ENCODE measurements at places on chromosomes 6 and 20.

GRCh38 chr6:65170273-65170672 is 536.8 kb downstream of the EYS start:
- no peak for DNase-seq

DNA sequence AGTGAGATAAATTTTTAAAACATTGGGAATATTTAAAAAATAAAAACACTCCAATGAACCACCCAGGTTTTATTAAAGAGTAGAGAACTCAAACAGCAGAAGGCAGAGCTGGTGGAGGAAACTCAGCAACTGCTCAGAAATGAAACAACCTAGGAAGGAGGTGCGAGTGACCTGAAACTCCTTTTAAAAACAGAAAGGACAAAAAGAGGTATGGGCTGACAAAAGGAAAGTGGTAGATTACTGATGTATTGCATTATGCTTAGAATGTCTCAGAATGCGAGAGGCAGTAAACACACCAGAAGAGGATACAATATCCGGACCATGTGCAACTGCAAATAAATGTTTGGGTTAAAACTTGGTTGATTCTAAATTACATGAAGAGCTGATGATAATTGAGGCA is 97.6 kb downstream of the ESR1 start:
- no peak for DNase-seq

DNA sequence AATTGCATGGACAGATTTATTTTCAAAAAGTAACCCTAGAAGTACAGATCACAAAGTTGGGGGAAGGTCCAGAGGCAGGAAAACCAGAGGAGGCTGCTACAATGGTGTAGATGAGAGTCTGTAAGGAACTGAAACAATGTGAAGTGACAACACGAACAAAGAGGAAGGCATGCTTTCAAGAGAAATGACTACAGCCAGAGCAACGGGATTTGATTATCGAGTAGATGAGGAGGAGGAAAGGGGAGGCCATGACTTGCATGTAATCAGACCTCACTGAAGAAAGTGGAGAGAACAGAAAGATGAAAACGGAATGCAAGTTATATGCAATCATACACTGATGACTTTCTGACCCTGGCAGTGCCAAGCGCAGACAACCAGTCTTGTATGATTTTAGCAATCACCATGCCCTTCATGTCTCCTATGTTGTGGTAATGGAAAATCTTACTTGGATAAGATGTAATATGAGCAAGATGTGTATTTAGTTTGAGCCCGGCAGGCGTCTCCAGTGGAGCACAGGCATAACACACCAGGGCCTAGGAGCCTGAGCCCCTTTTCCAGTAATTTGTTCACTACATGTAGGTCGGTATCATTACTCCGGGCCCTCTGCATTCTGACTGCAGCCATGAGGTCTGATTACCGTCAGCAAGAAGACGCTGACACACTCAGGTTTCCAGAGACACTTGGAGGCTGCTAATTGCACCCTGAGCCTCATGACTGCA is 34.0 kb upstream of the FAM83C start:
- peak; percentile 34 for DNase-seq

DNA sequence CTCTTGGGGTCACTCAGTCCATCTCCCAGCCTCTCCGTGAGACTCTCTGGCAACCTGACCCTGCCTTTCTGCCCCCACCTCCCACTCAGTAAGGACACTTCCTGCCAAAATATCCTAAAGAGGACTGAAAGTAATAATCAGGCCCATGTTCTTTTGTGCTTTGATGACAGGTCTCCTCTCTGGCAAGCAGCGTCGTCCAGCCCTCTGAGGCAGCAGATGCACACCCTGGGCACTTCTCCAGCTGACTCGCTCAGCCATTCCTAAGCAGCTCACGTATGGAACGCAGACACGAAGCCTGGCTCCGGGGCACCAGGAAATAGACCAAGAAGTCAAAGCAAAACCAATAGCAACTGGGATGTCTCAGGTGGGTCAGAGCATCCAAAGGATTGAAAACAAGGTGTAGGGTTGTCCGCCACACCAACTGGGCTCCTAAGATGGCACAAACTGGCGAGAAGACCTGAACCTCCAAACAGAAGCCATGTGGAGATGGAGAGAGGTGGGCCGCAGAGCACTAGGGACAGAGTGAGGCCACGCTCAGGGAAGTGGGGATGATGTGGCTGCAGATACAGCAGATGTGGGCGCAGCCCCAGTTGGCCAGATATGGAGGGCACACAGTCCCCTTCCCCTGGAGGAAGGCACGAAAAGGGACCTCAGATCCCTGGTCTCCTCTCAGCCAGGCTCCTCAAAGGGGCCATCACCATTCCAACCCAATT is 99.3 kb downstream of the PRND start:
- peak; percentile 85 for DNase-seq

DNA sequence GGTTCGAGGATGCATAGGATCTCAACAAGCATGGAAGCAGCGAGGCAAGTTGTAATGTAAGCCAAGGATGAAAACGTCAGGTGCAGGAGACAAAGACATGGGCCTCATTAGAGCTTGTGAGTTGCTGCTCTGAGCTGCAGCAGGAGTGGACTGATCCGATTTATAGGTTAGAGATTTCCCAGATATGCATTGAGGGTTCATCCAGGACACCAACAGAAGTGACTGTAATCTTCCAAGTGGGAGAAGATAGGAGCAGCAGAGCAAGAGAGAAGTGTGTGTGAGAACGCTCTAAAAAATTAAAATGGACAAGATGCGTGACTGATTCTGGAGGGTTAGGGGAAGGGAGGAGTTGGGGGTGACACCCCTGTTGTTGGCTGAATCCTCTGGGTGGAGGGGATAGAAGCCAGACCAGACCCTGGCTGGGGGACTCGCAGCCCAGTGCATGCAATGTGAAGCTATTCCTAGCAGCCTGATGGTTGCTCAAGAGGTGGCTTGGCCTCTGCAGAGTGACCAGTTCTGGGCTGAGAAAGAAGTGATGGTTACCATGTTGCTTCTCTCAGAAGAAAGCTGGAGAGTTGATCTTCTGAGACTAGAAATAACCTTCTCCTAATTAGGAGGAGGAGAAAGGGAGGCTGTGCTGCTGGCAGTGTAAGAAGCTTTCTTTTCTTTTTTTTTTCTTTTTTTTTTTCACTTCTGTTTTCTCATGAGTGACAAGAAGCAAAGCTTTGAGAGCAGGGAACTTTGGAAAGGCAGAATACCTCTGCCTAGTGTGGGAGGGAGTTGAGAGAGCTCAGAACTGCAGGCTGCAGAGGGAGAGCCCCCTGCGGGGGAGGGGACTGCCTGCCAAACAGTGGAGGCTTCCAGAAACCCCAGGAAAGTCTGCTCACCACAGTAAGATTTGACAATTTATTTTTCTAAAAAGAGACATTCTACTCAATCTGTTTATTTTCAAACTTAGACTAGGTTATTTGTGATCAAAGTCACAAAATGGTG is 116.9 kb downstream of the SLX4IP start:
- no peak for DNase-seq

DNA sequence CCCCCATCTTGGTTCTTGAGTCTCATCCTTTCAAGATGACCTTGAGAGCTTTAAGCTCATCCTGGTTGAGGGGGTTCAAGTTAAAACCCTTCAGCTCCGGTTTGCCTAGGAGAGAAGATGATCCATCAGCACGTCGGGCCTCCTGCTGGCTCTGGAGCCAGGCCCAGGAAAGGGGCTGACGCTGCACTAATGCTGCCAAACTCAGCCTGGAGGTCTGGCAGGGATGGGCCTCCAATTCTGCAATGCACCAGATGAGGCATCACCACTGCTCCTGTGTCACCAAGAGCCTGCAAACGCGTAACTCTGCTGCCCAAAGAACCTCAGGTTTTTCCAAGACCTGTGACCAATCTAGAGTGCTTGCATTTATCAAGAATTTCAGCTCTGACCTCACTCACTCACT is 6.1 kb downstream of the PDRG1 start:
- DNase-seq, result no peak

- no peak for DNase-seq
Measured at GRCh38 chr6:123997223-123997622, 193.6 kb downstream of the NKAIN2 start.

GRCh38 chr6:4723383-4723782 is 52.8 kb upstream of the CDYL start:
- DNase-seq, result no peak

DNA sequence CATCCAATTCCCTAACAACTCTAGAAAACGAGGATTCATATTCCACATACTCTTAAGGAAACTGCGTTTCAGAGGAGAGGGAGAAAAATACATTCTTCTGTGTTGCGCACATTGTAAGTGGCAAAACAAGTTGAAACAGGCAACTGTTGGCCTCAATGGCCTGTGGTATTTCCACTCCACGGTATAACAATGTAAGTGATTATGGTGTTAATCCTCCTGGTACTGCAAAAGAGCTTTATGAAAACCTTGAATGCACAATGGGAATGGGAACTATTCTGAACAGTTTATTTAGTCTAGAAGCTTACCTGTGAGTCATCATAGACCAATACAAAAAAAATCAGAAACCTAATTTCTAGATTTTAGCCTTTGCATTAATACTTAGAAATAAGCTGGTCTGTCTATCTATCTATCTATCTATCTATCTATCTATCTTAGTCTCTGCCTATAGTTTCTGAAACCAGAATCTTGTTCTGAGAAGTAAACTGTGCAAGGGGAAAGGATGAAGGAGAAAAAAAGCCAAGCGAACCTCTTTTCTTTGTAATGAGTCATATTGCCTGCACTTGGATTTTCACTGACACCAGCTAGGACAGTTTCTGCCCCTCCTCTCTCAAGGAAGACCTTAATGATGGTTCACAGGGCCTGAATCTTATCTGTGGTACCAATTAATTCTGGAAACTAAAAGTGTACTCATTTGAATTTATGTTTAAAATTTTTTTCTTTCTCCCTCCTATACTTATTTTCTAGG is 101.5 kb downstream of the RNF144B start:
- peak; percentile 25 for DNase-seq

GRCh38 chr20:46999801-47000465 is 105.3 kb downstream of the EYA2 start:
- DNase-seq, result no peak

GRCh38 chr6:114276783-114277182 is 66.0 kb downstream of the HS3ST5 start:
- DNase-seq, result no peak

GRCh38 chr20:1324598-1325172 is 4.3 kb downstream of the SDCBP2 start:
- peak; percentile 72 for DNase-seq

GRCh38 chr6:1066449-1067090 is 245.3 kb upstream of the FOXQ1 start:
- DNase-seq, result no peak

- peak; percentile 9 for DNase-seq
Measured at GRCh38 chr6:42095776-42096541, 45.6 kb downstream of the TAF8 start.

- peak; percentile 18 for DNase-seq
Measured at GRCh38 chr20:36885356-36885755, 9.4 kb downstream of the TLDC2 start.

- DNase-seq, result no peak
Measured at GRCh38 chr6:111173946-111174345, 86.6 kb downstream of the SLC16A10 start.

DNA sequence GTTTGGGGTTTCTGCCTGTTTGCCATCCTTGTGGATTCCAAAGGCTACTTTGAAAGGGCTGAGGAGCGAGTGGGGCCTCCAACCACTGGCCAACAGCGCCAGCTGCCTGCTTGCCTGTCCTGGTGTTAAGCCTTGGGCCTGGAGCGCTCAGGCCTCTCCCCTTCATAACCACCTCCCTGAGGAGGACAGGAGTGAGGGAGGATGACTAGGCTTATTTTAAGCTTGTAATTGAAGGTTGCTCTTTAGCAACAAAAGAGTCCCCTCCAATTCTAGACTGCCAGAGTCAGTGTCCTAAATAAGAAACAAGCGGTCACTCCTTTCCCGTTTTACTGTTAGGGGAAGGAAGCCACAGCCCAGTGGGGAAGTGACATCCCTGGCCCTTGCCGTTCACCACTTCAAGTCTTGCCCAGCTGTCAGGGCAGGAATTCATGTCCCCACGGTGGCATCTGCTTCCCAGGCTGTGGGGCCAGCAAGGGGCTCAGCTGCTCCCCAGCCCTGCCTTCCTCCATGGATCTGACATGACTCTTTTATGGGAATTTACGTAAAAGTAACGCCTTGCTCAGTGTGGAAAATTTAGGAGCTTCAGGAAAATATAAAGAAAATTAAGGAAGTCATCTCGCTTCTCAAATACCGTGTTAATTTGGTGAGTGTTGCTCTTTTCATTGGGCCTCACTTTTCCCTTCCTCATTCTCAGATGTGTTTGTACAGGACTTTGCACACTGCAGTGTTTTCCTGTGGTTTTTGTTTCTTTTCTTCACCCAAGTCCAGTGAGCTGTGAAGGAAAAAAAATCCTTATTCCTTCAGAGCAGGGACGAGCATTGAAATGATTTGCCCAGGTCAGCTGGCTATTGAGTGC is 57.8 kb downstream of the SSR1 start:
- no peak for DNase-seq

DNA sequence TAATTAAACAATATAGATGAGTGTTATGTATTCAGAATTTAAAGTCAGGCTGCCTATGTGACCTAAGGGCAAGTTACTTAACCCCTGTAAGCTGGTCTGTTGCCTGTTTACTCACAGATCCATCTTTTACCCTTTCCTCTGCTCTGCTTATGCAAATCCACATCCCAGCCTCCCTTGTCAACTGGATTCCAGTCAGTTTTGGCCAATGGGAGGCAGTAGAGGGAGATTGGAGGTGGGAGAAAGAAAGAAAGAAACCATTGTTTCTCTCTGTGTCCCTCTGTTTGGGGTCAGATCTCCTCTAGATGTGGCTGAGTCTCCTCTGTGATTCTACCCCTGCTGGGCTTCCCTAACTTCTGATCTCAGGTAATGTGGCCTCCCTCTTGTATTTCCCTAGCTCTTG is 266.8 kb upstream of the PLN start:
- no peak for DNase-seq

DNA sequence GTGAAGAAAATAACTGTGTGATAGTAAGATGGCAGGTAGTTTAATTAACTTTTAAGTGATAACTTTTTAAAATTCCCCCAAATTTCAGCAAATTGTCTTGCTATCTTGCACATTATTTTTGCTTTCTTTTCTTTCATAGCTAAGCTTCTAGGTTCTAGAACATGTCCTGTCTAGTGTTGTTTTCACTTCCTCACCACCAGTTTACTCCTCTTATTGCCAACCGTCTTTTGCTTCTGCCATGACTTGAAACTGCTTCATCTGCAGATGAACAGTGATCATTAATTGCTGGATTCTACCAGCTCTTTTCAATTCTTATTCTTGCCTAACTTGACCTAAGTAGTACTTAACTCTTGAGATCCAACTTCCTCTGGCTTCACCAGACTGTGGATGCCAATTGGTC is 137.8 kb downstream of the CENPW start:
- DNase-seq, result no peak

- peak; percentile 6 for DNase-seq
Measured at GRCh38 chr6:2384528-2384927, 139.1 kb upstream of the GMDS start.

- no peak for DNase-seq
Measured at GRCh38 chr6:33547499-33547898, 32.6 kb downstream of the BAK1 start.

GRCh38 chr6:25946631-25947030 is 16.0 kb upstream of the TRIM38 start:
- no peak for DNase-seq
